ENCODE measurements at places on chromosomes 2 and 18.

GRCh38 chr18:65257149-65257548 is 493.7 kb upstream of the CDH7 start:
- DNase-seq: peak; percentile 4

- DNase-seq: no peak
Observed at GRCh38 chr18:10051877-10052631, 138.2 kb downstream of the VAPA start.

DNA sequence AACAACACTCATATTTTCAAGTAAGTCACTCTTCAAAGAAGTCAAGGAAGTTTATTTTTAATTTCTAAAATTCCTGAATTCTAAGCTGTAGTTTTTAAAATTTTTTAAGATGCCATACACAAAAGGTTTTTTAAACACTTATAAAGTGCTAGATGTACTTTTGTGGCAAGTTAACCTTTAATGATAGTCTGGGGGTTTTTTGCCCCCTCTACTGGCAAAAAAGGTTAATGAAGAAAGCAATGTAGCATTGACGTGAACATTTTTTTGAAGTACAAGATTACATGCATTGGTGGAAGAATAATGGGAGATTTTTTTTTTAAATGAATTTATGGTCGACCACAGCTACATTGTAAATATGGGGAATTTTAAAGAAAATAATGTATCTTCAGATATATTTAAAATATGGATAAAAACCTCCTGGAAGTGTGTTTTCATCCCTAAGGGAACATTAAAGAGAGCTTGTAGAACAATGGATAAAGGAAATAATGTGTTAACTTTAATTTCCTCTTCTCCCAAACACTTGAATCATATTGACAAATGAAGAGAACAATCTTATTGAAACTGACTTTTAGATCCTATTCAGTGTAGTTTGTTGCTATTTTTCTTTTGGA is 12.6 kb downstream of the ITPRID2 start:
- DNase-seq: peak; percentile 76

DNA sequence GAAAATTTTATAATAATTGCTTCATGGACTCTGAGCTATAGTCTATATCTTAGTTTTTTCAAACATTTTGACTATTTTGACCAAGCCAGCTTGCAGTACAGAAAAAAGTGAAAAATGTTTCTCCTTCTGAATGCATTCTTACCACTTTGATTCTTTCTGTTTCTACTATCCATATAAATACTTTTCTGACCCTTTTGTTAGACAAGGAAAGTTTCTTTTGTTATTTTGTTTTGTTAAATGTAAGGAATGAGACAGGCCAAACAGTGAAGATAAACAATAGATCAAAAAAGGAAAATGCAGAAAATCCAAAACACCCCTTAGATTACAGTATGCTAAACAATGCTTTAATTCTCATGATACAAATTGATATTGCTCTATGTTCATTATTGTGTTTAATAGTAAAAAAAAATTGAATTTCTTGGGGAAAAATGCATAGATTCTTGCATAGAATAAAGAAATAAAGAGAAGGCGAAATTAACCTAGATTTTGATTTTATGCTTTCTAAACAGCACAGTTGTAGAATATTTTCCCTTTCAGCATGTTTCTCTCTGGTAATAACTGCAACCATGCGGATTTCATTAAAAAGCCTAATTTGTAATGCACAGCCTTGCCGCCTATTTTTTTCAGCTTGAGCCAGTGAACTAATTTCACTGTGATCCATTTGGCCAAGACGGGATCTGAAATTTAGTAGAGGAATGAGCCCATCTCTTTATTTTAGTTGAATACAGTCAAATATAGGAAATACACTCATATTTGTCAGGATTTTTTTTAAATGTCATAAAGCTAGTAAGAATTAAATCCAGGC is 976 bp downstream of the TNFAIP6 start:
- DNase-seq: no peak
